ENCODE measurements at places on chromosomes 7 and 10. TPM values are rescaled to one million over a fixed set of nuclear protein-coding genes. Genes with fewer than 3 reads are reported as not detected.

Gene LBX1
- not detected for polyA plus RNA-seq

DNA sequence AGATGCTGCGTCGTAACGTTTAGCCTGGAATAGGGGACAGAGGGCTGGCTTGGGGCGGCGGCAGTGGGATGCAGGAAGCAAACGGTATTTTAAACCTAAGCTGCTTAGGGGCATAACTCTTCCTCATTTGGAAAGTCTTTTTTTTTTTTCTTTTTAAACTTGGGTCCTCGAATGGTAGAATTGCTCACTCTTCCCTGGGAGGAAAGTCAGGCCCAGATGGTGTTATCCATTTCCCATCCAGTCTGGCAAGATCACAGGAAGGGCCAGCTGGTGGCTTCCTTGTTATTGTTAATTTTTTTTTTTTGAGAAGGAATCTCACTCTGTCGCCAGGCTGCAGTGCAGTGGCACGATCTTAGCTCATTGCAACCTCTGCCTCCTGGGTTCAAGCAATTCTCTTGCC lies 56.6 kb downstream of the TMEM209 start:
- H3K36me3 ChIP-seq = no peaks in the 10 kb centered on the region
- H3K4me1 ChIP-seq = no peaks in the 10 kb centered on the region
- DNase-seq = no peak

- H3K27ac ChIP-seq = no peak overlapping the region
- H3K27me3 ChIP-seq = no peaks in the 10 kb centered on the region
- H3K36me3 ChIP-seq = no peaks in the 10 kb centered on the region
- no peak overlapping the region for H3K4me3 ChIP-seq
- DNase-seq = no peak
These were observed 7.0 kb downstream of the CALML3 start for GRCh38 chr10:5531558-5532306.

DNA sequence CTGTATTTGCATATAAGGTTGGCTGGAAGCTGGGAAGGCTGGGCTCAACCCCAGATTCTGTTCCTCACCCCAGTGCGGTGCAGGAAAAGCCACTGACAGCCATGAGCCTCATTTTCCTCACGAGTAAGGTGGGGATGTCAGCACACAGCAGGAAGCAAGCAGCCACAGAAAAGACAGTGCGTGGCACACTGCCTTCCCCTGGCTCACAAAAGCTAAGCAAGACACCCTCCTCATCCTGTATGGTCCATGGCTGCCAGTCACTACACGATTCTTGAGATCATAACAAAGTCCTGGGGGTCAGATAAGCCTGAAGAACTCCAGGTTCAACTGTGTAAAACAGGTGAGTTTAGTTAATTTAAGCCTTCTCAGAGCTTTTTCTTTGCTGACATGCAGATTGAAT lies 28.9 kb upstream of the DDC start:
- no peak overlapping the region for H3K4me3 ChIP-seq
- H3K27me3 ChIP-seq = no peaks in the 10 kb centered on the region
- no peaks in the 10 kb centered on the region for H3K36me3 ChIP-seq

GRCh38 chr7:11185179-11185815 lies 211.6 kb downstream of the PHF14 start:
- no peaks in the 10 kb centered on the region for H3K27me3 ChIP-seq
- H3K4me3 ChIP-seq = no peak overlapping the region
- DNase-seq = no peak
- no peaks in the 10 kb centered on the region for H3K4me1 ChIP-seq
- no peak overlapping the region for H3K27ac ChIP-seq
